ENCODE measurements at places on chromosomes 3 and 15.

GRCh38 chr3:72494130-72494529 is 354.1 kb downstream of the SHQ1 start:
- no peak for DNase-seq

DNA sequence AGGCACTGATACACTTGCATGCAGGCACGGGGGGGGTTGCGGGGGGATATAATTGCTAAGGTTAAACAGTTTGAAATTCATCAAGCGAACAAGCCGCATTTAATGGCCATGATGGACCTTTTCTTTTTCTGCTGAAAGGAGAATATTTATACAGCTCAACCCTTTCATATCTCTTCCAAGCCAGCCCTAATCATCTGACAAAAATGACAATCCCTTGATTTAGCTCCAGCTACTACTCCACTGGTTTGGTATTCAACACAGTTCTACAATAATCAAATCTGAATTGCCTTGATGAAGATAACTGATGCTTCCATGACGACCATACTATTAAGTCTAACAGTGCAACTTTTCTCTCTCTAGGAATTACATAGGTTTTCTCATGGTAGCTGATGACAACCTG is 374.9 kb downstream of the PLCL2 start:
- DNase-seq: no peak

DNA sequence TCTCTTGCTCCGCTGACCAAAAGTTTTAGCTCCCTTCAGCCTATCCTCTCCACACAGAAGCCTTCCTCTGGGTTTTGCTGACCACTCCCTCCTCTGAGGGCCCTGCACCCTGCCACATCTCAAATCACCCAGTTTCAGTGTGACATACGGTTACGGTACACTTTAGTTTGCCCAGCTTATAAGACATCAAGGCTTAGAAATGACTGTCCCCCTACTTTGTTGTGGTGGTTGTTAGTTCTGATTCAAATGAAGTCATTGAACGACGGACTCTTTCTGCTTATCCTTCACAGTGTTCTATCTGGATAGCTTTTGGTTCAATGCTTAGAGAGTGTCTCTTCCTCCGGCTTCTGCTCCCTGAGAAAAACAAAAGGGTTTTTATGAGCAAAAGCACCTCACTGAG is 68.0 kb upstream of the NDUFB4 start:
- DNase-seq: no peak

GRCh38 chr15:78571382-78571781 is 6.1 kb downstream of the CHRNA5 start:
- no peak for DNase-seq

- DNase-seq: no peak
These were observed at the start of gene PLA2G4E for GRCh38 chr15:42020713-42021273. PLA2G4E (minus strand) TSS chr15:42021042; CDS start chr15:42021030, 12 bp downstream.

DNA sequence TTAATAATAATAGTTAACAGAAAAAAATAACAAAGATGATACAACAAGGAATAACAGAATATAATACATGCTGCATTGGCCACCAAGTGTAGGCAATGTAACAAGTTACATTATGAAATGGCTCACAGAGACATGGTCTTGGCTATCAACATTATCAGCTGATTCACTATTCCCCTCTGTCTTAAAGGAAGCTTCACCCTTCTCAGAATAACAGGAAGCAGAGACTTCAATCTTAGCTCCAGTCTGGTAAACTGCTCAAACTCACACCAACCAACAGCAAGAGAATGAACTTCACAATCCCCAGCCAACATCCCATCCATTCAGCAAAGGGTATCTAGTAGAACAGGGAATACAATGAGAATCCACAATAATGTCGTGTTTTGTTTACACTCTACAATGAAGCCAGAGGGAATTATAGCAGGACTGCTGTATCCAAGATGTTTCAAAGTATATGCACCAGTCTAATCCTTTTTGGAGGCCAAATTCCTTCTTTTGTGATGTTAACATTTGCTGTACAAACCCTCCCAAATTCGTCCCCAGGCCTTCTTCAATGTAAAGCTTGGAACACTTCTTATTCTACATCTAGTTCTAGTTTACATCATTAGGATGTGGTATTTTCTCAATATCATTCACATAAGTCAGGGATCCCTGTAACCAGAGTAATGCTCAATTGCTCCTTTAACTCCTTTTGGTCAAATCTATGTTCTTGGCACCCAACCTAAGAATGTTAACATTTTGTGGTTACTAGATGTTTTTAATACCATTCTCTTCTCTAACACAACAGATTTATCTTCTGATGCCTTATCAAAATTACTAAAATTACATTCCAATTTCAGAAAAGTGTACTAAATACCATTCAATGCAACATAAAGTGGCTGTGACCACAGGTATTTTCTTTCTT is 52.4 kb upstream of the CMSS1 start:
- DNase-seq: no peak

GRCh38 chr15:50150349-50150748 is 31.3 kb upstream of the ATP8B4 start:
- no peak for DNase-seq

- DNase-seq: no peak
These were observed 175.5 kb downstream of the NECTIN3 start for GRCh38 chr3:111246967-111247760.

DNA sequence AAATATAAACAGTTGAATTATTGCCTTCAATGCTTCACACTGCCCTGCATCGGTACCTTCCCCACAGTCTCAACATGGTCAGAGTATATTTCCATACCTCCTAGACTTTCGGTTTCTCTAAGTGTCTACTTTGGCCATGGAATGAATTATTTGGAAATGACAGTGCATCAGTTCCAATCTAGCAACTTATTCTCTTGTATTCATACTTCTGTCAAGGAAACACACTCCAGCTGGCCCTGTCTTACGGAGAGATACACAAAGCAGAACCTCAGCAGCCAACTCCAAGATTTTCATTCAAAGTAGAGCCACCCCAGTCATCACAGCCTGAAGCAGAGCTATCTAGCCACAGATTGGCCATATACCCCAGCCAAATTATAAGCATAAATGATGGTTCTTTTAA is 518.4 kb upstream of the UBE2E2 start:
- no peak for DNase-seq

DNA sequence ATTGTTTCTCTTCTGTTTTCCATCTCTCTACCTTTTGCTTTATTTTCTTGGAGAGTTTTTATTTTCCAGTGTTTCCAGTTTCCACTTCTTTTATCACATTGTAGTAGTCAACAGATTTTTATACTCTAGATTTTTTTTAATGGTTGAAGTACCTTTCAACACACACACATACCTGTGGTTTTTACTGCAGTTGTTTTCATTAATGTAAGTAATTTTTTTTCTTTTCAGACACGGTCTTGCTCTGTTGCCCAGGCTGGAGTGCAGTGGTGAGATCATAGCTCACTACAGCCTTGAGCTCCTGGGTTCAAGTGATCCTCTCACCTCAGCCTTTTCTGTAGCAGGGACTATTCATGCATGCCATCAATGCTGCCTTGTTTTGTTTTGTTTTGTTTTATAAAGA is 472.5 kb upstream of the SGO1 start:
- no peak for DNase-seq
